ENCODE measurements at places on chromosomes 2 and 18. TPM values are rescaled to one million over a fixed set of nuclear protein-coding genes. Genes with fewer than 3 reads are reported as not detected.

MYL1 gene
- not detected for total RNA-seq

SERPINB12 gene
- total RNA-seq: not detected

INHA gene
- total RNA-seq: 0.43 TPM

PLGLB1 gene
- total RNA-seq: 0.32 TPM

CROCC2 gene
- not detected for total RNA-seq

HSBP1L1 gene
- 13.5 TPM for total RNA-seq

COL3A1 gene
- 3,024 TPM for total RNA-seq

LHCGR gene
- under 0.01 TPM for total RNA-seq

FAM161A gene
- total RNA-seq: 2.2 TPM

SDC1 gene
- total RNA-seq: 68.0 TPM

GRCh38 chr2:190459881-190460280 lies 51.7 kb downstream of the MFSD6 start:
- no peak for DNase-seq

DNA sequence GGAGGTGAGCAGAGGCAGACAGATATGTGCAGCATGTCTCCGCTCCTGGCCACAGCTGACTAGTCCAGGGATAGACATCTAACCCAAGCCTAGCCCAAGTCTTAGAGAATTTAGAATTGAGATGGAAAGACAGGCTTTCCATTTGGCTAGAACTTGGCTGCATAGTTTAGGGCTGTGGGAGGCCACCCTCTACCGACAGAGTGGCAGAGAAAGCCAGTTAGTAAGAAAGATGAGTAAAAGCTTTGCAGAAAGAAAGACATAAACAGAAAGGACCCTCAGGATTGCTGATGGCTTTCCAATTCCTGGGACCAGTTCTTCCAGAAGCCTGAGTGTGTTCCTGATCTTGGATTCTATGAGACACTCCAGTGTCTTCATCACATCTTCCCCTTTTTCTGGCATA lies 62.1 kb downstream of the DYM start:
- no peak for DNase-seq

GRCh38 chr2:7289697-7290096 lies 372.5 kb downstream of the RNF144A start:
- no peak for DNase-seq

GRCh38 chr2:120684289-120685065 lies 51.2 kb upstream of the GLI2 start:
- DNase-seq: peak; percentile 76

GRCh38 chr2:171515672-171516298 lies 6.5 kb upstream of the CYBRD1 start:
- DNase-seq: peak; percentile 25

GRCh38 chr2:149903626-149904025 lies 316.1 kb upstream of the MMADHC start:
- DNase-seq: no peak

DNA sequence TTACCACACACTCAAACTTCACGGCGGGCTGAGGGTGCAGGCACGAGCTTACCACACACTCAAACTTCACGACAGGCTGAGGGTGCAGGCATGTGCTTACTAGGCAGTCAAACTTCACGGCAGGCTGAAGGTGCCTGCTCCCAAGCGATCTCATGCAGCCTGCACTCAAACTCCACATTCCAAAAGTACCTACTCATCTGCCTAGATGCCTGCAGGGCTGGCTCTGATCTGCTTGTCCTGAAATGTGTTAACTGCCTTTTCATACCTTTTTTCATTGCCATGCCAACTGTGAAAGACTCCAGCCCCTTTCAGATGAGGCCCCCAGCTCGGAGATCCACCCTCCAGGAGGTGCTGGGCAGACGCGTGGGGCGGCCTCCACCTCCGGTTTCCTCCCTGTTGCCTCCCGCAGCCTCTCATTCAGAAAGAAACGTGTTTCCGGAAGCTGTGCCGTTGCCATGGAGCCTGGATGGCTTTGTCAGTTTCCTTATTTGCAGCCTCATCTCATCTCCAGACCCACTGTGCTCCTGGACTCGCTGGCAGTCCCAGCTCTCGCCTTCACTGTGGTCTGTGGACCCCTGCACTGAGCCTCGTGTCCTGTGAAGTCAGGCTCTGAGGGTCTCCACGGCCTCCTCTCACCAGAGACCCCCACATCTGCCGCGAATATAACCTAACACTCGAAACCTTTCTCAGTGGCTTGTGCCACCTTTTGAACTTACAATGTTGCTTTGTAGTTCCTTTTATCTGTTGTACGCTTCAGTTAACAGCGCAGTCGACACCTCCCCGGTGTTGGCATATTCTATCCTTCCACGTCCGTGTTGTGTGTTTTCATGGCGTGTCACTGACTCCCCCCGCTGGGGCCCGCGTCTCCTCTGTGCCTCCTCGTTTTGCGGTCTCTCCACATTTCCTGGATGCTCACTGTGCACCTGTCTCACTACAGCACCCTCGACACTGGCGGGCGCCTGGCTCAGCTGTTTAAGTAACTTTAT lies 106.1 kb upstream of the ALKAL2 start:
- no peak for DNase-seq

GRCh38 chr2:1605102-1606045 lies 138.9 kb downstream of the PXDN start:
- peak; percentile 58 for DNase-seq

DNA sequence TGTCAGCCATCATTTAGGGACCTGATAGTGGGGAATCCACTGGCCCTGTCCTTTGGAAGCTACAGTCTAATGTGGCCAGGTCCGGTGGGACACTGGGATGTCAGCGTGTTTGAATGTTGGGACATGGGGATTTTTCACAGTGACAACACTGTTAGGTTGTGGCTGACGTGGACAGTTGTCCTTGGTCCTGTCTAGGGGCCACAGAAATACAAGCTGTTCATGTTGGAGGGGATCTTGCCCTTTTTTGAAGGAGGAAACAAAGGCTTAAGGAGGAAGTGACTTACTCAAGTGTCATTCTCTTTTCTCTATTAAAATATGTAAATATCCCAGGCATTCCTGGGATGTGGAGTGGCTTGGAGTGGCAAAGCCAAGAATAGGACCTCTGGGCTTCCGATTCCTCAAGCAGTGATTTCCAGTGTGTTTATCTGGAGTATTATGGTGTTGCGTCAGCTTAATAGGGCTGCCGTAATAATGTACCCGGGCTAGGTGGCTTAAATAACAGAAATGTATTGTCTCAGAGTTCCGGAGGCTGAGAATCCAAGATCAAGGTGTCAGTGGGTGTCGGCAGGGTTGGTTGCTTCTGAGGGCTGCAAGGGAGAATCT lies 8.5 kb downstream of the ACOXL start:
- DNase-seq: peak; percentile 12

- DNase-seq: no peak
These were observed 11.1 kb downstream of the NDUFV2 start for GRCh38 chr18:9113468-9114149.

DNA sequence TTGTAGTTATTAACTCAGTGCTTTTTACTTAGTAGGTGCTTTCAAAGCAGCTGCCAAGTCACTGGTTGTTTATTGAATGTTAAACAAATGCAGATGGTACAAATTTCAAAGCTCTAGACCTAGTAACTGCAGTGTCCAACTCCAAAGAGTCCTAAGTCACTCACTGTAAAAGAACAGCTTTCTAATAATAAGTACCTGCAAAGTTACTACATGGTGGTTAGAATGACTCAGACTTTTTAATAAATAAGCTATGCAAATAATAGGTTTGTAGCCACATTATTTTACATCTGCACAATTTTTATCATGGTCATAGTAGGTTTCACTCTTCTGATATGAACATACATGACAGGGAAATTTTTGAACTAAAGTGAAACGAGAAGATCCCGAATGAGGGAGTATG lies 1620.4 kb upstream of the CELF4 start:
- DNase-seq: no peak

DNA sequence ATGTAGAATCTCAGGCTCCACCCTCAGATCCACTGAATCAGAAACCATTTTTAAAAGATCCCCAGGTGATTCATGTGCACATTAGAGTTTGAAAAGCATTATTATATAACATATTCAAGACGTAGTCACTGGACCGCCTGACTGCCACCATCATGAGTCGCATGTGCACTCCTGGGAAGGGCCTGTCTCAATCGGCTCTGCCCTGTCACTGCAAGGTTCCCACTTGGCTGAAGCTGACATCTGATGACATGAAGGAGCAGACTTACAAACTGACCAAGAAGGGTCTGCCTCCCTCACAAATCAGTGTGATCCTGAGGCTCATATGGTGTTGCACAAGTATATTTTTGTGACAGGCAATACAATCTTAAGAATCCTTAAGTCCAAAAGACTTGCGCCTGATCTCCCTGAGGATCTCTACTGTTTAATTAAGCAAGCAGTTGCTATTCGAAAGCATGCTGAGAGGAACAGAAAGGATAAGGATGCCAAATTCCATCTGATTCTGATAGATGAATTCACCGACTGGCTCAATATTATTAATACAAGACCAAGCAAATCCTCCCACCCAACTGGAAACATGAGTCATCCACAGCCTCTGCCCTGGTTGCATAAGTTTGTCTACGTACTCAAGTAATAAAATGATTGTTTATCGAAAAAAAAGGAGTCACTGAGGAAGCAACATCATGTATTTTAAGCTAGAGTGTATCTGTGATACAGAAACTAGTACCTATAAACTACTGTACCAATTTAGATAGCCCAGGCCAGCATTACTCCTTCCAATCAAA lies 26.2 kb downstream of the ATAD2B start:
- DNase-seq: peak; percentile 96

- DNase-seq: no peak
These were observed 142.7 kb upstream of the CREB1 start for GRCh38 chr2:207387001-207387571.

- DNase-seq: no peak
These were observed 179.6 kb upstream of the ALKAL2 start for GRCh38 chr2:467543-467891.

GRCh38 chr2:217940261-217941220 lies 62.3 kb downstream of the TNS1 start:
- DNase-seq: no peak

DNA sequence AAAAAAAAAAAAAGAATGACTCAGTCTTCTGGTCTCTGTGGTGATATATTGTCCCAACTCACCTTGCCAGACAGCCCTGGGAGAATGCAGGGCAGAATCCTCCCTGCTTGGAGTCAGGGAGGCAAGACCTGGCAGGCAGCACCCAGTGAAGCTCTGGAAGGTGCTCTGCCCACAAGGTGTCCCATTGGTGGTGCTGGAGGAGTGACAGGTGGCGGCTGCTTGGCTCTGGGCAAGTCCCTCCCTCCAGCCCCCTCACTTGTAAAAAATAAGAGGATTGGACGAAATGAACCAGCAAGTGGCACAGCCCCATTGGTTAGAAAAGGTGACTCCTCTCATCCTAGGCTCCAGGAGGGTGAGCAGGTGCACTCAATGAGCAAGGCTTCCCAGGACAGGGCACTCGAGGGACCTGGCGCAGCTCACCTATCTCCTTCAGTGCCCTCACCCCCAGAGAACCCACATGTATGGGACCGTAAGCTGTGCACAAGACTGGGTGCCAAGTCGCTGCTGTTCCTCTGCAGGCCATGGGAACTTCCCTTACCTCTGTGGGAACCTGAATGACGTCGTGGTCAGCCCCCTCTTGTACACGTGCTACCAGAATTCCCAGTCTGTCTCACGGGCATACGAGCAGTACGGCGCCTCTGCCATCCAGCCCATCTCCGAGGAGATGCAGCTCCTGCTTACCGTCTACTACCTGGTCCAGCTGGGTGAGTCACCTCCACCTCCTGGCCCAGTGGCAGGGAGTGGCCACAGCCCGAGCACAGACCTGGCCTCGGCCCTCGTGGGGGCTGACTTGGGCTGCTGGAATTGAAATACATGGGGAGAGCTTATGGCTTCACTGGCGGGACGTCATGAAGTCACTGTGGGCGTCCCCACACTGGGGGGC lies 54.6 kb downstream of the GREB1 start:
- DNase-seq: no peak

DNA sequence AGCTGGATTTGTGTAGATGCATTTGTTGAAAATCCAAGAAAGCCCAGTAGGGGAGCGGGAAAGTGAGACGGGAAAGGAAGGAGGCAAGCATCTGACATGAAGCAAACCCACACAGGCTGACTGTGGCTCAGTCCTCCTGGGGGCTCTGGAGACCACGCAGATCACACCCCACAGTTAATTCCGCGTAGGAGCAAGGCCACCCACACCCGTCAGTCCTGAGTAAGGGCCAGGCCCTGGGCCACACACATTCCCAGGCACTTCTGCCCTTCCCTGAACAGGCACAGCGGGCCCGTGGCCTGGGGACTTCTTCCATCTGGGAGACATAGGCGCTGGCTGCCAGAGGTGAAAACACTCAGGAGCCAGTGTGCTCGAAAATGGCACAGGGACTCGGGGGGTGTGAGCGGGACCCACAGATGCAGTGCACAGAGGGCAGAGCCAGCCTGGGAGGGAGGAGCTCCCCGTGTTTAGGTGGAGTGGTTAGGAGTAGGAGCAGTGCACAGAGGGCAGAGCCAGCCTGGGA lies 19.4 kb upstream of the PRLH start:
- DNase-seq: no peak

GRCh38 chr2:227161947-227162346 lies 2.1 kb downstream of the COL4A4 start:
- DNase-seq: no peak

GRCh38 chr2:224039770-224040440 lies 819 bp upstream of the SERPINE2 start:
- peak; percentile 8 for DNase-seq

GRCh38 chr2:104432401-104432800 lies 421.5 kb upstream of the POU3F3 start:
- DNase-seq: no peak

GRCh38 chr2:104880076-104880475 lies 26.2 kb downstream of the POU3F3 start:
- no peak for DNase-seq

GRCh38 chr18:3118195-3119010 lies 101.4 kb downstream of the MYOM1 start:
- DNase-seq: no peak

- DNase-seq: peak; percentile 85
These were observed at the start of gene SH3BP4 for GRCh38 chr2:234951664-234952269. TSS of gene SH3BP4 (plus strand) at chr2:234952017. CDS start at chr2:235035003, 82,986 bp downstream.

- no peak for DNase-seq
These were observed 115.9 kb upstream of the ASB18 start for GRCh38 chr2:236380051-236380612.

All from fibroblast of villous mesenchyme (primary cell).